ENCODE measurements at places on chromosomes 4 and X.
A peak's percentile ranks its signal among the peaks of the same experiment; 100 is the strongest.

- DNase-seq: no peak
These were observed 4.7 kb upstream of the ARX start for GRCh38 chrX:25020391-25020904.

GRCh38 chr4:139171876-139172691 is 4.9 kb downstream of the ELF2 start:
- peak; percentile 66 for DNase-seq

- no peak for DNase-seq
These were observed 66.3 kb downstream of the SMC1A start for GRCh38 chrX:53356186-53356585.

- DNase-seq: no peak
These were observed 253.4 kb downstream of the EPHA5 start for GRCh38 chr4:65416891-65417290.

DNA sequence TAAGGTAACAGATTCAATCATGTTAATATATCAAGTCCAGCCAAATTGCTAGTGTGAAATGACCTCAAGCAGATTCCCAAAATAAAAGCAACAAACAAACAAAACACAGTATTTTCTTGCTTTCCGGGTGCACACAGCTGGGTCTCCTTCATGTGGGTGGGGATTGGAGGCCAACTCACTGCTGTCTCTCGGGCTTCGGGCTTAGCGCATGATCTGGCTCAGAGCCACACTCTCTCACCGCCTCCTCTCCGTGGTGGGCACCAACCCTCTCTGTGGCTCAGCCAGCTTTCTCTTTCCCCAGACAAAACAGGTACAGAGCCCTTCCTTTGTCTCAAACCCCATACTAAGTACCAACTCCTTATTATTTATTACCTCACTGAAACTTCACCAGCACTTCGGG is 2.9 kb upstream of the REELD1 start:
- DNase-seq: no peak

- peak; percentile 36 for DNase-seq
These were observed 41.3 kb upstream of the GPC3 start for GRCh38 chrX:134026565-134027311.

- DNase-seq: no peak
These were observed 188.4 kb upstream of the VEGFC start for GRCh38 chr4:176981074-176981473.

- DNase-seq: peak; percentile 10
These were observed 723 bp downstream of the WDFY3 start for GRCh38 chr4:84965553-84966381.

DNA sequence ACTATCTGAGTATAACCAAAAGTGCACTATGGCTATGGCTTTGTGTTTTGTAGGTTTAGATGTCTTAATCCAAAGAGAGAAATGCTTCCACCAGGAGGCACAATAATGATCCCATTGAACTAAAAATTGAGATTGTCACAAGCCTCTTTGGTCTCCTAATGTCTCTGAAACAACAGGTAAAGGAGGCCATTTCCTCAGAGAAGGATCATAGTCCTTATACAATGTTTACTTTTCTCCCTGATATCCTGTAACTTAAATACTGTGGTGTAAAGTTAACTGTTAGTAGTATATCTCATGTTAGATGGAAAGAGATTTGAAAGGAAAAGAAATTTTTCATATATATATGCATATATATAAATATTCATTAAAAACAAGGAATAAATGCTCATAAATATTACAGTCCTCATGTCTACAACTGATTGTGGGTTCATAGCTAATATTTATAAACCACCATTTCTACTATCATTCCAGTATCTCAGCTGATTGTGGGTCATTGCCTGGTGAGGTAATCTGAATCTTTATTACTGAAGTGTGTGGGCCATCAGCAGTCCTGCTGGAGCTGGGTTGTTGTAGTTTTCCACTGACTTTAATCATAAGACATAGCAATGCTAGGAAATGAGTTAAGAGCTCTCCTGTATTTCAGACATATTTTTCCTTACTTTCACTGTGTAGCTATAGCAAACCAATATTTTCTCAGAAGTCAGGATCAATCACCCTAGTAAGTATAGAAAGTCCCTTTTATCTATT is 1230.4 kb downstream of the PCDH18 start:
- no peak for DNase-seq

DNA sequence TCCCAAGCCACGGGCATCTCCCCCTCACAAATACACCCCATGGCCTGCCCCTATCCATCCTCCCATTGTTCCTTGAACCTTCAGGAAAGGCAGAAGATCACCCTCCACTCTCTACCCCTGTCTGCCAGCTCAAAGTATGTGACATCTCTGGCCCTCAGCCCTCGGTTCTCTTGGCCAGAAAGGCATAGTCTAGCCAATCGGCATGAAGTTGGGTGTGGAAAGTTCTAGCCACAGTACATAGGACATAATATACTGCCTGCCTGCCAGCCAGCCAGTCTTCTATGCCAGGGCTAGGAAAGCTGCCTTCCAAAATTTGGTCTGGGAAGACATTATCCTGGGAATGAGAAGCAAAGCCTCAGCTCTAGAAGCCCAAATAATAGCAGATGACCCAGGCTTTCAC is 3.2 kb upstream of the PLP1 start:
- no peak for DNase-seq

DNA sequence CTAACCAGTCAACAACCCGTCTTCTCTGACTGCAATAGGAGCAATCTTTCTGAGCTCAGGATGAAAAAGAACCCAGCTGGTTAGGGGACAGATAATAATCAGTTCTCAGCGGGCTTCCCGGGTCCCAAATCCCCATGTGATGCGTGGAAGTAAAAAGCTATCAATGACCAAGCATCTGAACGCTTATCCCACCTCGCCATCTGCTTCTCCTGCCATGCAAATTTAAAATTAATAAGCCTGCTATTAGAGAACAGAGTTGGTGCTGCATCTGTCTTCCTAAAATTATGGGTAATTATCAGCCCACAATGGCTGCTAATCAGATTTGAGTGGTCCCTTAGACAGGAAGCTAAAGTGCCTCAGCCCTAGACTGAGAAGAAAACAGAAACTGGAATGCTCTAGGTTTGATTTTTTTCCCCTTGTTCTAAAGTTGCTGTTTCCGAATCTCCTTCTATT is 37.5 kb downstream of the AFAP1 start:
- DNase-seq: no peak

DNA sequence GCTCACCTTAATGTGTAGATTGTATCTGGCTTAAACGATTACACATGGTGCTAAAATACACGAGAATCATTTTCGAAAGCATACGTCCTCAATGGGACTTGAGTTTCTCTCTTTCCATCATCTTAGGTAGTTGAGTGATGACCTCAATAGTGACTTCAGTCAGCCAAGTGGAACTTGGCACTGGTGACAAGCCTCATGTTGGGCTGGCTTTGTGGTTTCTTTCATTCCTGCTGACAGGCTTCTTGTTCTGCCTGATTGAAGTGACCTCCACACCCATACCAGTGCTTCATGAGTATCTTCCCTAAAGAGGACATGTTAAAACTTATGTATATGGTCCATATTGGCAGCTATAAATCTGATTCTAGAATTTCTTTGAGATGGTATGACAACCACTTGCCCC is 159.1 kb upstream of the WDR1 start:
- no peak for DNase-seq

DNA sequence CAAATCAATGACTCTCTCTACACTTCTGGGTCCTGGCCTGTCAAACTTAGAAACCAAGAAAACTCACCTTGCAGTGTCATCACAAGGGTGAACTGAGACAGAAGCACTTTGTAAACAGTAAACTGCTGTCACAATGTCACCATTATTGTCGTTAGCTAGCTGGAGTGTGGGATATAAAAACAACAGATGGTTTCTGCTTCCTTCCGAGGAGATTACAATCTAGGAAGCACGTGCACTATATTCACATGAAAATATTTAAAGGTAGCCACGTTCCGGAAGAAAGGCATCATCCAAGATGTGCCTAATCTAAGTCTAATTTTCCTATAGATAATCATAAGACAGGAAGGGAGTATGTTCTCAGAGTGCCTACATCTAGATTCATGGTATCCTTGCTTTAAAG is 64.7 kb upstream of the ACSL1 start:
- DNase-seq: no peak

DNA sequence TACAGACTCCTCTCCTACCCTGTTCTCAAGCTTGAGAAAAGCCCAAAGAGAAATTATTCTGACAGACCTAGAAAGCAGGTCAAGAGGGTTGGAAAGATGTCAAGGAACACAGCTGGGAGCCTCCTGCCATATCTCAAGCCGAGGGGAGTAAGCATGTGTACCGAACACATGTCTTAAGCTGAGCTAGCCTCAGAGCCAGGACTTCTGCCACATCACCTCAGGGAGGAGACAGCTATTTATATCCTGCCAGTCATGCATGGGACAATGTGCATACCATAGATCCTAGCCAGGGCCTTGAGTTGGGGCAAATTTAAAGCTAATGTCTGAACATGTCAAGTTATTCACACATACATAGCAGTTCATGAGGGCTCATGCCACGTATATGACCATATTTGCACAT is 11.8 kb downstream of the TMEM31 start:
- DNase-seq: no peak

DNA sequence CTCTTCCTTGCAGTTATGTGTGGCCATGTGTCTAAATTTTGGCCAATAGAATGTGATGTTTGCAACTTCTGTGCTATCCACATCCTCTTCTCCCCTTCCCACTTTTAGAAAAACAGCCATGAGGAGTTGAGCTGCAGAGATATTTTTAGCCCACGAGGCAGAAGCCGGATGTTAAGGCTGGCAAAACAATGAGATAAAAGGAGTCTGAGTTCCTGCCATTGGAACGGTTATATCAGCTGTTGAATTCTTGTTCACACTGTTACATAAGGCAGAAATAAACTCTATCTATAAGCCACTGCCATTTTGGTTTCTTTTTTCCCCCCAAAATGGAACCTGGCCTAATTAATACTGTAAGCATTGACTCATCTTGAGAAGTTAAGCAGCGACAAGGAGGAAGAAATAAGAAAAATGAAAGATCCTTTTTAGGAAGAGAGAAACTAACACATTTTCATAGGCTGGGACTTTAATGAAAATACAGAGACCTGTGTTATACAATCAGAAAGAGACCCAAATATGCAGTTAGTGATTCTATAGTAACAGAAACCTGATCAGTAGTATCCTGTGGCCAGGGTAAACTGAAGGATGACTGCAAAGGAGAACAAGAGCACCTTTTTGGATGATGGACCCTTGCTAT is 200.5 kb downstream of the INPP4B start:
- DNase-seq: peak; percentile 41

DNA sequence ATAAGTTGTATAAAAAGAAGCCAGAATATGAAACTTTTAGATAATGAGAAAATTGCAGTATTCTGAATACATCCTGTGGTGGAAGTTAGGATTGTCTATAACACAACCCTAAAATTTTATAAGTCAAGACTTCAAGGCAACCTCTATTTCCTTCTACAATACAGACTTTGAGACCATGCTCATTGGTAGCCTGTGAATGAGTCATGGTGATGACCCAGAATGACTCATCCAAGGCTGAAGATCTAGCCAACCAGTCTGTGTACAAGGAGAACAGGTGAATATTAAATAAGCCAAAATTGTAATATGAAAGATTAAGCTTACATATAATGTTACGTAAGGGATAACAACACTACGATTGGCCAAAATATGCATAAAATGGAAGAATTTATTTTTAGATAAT is 475.9 kb upstream of the GALNT7 start:
- no peak for DNase-seq

DNA sequence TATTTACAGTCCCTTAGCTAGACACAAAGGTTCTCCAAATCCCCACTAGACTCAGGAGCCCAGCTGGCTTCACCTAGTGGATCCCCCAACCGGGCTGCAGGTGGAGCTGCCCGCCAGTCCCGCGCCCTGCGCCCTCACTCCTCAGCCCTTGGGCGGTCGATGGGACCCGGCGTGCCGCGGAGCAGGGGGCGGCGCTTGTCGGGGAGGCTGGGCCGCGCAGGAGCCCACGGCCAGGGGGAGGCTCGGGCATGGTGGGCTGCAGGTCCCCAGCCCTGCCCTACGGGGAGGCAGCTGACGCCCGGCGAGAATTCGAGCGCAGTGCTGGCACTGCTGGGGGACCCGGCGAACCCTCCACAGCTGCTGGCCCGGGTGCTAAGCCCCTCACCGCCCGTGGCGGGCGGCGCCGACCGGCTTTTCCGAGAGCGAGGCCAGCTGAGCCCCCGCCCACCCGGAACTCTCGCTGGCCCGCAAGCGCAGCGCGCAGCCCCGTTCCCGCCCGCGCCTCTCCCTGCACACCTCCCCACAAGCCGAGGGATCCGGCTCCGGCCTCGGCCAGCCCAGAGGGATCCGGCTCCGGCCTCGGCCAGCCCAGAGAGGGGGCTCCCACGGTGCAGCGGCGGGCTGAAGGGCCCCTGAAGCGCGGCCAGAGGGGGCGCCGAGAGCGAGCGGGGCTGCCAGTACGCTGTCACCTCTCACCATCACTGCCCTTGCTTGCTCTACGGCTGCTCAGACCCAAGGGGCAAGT is 39.4 kb downstream of the WFS1 start:
- no peak for DNase-seq

GRCh38 chrX:154443992-154444754 is at the start of gene FAM50A:
FAM50A (plus strand) TSS chrX:154444141; CDS start chrX:154444236, 95 bp downstream.
- peak; percentile 60 for DNase-seq

DNA sequence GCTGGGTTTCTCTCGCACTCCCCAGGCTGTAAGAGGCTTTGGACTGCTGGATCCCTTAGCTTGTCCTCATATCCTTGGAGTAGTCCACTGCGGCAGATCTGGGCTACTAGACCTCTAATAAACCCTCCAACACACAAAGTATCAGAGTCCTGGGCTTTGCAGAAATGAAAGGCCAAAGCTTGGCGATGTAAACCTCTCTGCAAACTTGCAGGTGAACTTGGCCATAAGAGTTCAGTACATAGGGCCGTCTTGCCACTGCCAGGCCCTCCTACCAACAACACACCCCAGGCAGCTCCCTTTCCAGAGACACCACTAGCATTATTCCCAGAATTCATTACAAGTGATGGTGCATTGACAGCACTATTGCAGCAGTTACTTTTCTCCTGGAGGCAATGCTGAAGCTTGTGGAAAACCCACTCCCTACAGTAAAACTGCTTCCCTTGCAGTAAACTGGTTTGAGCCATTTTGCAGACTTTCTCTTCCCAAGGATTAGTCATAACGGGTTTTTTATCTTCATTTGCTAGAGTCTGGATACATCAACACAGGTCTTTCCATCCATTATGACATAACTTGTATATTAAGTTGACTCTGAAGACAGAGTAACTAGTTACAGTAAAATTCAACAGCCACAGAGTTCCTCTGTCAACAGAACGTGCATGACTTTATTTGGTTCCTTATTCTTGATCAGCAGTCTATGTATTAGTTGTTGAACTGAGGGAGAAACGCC is 2.4 kb downstream of the ANKRD50 start:
- DNase-seq: no peak

- no peak for DNase-seq
These were observed 33.5 kb upstream of the CYBB start for GRCh38 chrX:37746218-37746941.
